ENCODE measurements at places on chromosomes 1 and 21.

DNA sequence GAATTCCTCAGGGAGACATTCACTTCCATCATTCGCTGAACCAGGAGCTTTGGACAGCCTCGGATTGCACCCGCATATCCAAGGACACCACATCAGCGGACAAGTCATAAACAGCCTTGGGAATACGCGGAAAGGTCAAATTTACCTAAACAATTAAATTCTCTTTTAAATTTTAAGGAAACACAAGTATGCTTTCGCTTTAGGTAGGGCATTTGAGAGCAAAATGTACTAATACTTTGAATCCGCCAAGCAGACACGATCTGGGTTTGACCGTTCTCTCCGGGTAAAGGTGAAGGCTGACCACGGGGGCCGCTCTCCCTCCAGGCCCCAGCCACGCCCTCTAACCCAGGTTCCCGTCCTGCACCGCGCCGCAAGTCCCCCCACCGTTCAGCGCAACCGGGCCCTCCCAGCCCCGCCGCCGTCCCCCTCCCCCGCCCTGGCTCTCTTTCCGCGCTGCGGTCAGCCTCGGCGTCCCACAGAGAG lies 479 bp upstream of the ACADM start:
- DNase-seq, result peak; percentile 34

GRCh38 chr1:61170328-61171238 lies 88.2 kb downstream of the NFIA start:
- no peak for DNase-seq

GRCh38 chr1:220791956-220792355 lies 5.2 kb downstream of the MTARC1 start:
- DNase-seq, result no peak

DNA sequence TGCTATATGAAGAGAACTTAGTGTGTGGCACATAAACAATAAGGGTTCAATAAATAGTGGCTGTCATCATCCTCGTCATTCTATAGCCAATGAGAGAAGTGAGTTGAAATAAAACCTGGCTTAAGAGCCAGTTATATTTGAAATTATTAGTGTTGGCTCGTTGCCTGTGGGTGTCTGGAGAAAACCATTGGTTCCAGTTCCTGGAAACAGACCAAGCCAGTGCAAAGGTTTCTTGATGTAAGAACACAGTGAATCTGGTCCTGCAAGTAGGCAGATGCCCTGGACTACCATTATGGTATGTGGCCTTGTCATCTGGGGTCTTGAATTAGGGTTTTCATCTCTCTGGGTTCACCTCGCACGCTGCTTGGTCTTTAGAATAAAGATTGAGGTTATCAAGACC lies 43.3 kb downstream of the URB2 start:
- DNase-seq, result no peak

DNA sequence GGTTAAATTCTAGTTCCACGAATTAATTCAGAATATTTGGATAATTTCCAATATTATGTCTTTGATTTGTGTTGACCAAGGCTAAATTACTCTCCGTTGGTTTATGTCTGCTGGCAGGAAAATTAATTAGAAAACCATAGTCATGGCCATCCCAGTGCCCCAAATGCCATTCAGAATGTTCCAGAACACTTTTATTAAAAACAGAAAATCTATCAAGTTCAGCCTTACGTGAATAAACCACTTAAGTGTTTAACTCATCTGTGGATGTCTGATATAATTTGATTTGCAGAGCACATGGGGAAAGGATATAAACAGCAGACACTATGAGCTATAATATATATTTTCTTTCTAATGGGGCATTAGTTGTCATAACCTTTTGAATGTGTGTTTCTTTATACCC lies 480.7 kb downstream of the MRPL39 start:
- DNase-seq, result no peak

DNA sequence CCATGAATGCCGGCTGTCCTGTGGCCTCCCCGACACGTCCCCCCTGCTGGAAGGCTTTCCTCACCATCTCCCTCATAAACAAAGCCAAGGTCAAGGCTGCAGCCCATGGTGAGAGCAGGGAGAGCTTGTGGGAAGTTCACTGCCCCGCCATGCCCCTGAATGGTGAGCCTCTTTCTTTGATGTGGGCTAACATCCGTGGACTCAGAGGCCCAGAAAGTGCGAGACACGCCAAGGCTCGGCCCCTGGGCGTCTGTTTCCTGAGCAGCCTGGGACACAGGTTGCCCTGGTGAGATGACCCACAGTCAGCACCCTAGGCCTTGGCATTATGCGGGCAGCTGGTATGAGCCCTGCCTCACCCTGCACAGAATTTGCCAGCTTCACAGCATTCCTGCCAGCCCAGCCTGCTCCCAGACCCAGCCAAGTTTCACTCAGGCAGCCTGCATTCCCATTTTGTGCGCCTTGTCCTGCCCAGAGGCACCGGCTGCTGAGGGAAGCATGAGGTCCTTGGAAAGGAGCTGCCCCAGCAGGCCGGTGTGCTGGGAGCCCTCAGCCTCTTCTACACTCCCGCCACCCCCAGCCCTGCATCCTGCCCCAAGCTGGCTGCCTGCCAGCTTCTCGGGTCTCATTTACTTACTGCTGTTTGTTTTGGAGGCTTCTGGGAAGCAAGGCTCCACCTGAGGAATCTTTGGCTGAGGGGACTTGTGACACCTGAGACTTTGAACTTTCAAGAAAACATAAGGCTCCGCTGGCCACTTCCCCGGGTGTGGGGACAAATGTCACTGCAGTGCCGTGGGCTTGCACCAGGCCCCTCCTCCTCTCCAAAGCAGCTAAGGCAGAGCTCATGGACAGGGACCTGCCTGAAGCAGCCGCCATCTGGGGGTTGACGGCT lies 31.9 kb downstream of the NEK2 start:
- no peak for DNase-seq

- no peak for DNase-seq
Observed at GRCh38 chr21:31222142-31222541, 121.9 kb downstream of the TIAM1 start.

DNA sequence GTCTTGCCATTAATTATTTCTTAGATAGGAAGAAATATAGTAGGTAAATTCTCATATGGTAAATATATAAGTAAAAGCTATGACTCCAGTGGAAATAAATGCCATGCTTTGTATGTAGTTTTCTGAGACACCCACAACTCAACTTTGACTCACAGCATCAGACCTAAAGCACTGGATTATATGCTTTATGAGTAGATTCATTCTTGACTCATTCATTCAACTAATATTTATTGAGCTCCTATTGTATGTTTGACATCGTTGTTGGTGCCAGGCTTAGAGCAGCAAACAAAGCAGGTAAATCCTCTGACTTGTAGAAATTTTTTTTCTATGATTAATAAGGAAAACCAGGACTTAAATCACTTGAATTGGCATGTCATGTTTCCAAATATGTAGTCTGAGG lies 211.4 kb downstream of the PTPRC start:
- DNase-seq, result no peak

GRCh38 chr1:234755449-234755863 lies 145.5 kb upstream of the IRF2BP2 start:
- DNase-seq, result no peak

- DNase-seq, result no peak
Observed at GRCh38 chr1:162319493-162320175, 57.0 kb downstream of the SPATA46 start.

GRCh38 chr1:211259638-211260126 lies 516 bp downstream of the RCOR3 start:
- no peak for DNase-seq

DNA sequence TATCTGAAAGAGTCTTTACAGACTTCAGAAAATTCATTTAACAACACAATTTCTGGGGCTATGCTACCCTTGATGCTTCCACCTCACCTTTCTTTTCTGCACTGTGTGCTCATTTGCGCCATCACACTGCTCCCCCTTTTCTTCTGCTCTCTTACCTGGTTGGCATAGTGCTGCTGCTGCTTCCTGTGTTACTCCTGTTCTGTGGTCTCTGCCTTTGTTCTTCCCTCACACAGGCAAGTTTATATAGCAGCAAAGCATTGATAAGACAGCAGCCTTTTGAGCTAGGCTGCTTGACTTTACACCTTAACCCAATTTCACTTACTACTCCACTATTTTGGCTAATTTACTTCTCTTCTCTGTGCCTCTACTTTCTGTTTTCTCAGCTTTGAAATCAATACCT lies 18.3 kb downstream of the SGIP1 start:
- DNase-seq, result no peak

DNA sequence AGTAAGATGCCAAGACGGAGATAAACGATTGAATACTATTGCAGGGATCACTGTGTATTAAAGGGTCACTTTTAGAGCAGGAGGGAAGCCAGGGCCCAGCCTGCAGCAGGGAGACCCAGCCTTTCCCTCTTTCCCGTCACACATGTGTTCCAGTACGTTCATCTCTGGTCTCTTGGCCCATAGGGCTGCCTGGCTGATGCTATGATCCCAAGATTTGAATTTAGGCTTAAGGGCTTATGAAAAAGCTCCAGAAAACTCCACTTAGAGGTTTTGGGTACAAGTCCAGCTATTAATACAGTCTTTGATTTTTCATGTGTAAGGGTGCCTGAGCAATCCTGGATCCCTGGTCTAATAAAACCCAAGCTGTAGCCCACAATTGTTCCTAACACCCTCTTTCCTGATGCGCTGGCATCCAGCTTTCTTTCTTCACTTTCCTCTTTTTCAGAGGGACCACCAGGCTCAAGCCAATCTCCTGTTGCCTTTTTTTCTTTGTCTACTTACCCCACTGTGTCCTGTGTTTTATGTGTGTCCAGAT lies 359.6 kb upstream of the USP24 start:
- no peak for DNase-seq

DNA sequence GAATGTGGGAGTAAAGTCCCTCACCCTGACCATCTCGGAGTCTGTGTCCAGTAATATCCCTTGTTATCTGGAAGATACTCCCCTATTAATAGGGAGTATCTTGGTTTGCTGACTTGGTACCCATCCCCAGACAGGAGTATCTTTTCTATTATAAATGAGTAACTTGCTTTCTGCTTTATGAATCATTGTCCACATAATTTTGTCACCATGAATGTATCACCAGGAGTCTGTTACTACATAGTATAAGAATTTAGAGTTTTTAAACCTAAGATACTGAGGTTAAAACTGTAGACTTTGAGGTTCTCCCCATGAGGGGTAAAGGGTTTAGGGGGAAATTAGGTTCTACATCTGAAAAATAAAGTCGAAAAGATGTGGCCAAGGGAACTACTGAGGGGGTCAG lies 175.6 kb downstream of the FCRL5 start:
- DNase-seq, result no peak

- no peak for DNase-seq
Observed at GRCh38 chr1:193069748-193070385, 10.5 kb downstream of the RO60 start.

GRCh38 chr1:4599521-4599920 lies 54.9 kb upstream of the AJAP1 start:
- no peak for DNase-seq

- no peak for DNase-seq
Observed at GRCh38 chr1:8302081-8302956, 15.6 kb upstream of the SLC45A1 start.

GRCh38 chr21:35222541-35222941 lies 173.4 kb upstream of the RUNX1 start:
- DNase-seq, result no peak

GRCh38 chr1:151495316-151495715 lies 15.9 kb upstream of the CGN start:
- DNase-seq, result no peak

Data from forelimb muscle (tissue), 1 donor.